NCI-H345 (cell line): ENCODE measurements at places on chromosomes 2 and 18.

GRCh38 chr2:57965219-57965618 lies 81.4 kb upstream of the VRK2 start:
- no peak for DNase-seq

- DNase-seq: no peak
Observed at GRCh38 chr2:118925981-118926380, 16.0 kb upstream of the MARCO start.

- no peak for DNase-seq
Observed at GRCh38 chr2:200081236-200081635, 125.9 kb downstream of the MAIP1 start.

DNA sequence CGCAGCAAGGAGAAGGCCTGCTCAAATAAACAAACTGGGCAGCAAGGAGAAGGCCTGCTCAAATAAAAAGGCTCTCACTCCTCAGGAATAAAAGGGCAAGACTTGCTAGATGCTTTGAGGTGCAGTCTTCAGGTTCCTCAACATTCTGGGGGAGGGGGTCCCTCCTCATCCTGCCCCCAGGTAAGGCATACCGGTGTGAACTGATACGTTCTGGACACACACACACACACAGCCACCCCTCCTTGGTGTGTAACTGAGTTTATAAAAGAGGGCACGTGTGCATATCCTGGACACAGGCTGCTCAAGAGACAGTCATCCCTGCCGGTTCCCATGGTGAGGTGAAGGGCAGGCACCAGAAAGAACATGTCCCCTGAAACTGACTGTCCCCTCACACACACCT lies 4.5 kb downstream of the TEX261 start:
- DNase-seq: no peak

- DNase-seq: peak; percentile 69
Observed at GRCh38 chr2:223122781-223123180, 70.8 kb downstream of the KCNE4 start.

- DNase-seq: peak; percentile 56
Observed at GRCh38 chr2:69781321-69782248, 39.7 kb downstream of the ANXA4 start.

DNA sequence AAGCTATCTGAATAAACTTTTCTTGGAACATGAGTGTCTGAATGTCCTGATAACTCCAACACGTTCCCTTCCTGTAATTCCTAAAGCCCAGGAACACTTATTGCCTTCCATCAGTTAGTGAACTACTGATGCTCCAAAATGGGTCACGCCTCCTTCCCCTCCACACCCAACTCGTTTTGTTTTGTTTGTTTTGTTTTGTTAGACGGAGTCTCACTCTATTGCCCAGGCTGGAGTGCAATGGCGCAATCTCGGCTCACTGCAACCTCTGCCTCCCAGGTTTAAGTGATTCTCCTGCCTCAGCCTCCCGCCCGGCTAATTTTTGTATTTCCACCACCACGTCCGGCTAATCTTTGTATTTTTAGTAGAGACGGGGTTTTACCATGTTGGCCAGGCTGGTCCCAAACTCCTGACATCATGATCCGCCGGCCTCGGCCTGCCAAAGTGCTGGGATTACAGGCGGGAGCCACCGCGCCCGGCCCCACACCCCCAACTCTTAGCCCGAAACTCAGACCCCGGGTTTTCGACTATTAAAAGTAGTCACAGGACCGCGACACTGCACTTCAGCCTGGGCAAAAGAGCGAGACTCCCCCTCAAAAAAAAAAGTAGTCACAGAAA lies 774 bp downstream of the IER3IP1 start:
- no peak for DNase-seq

GRCh38 chr2:236503583-236503982 lies 66.0 kb upstream of the ACKR3 start:
- no peak for DNase-seq
